ENCODE measurements at places on chromosomes 12 and 14. TPM values are rescaled to one million over a fixed set of nuclear protein-coding genes. Genes with fewer than 3 reads are reported as not detected.

The KRT78 gene
- 0.75 TPM for total RNA-seq

GRCh38 chr14:70558356-70558755 lies 23.6 kb upstream of the ADAM20 start:
- H3K27me3 ChIP-seq: no peaks in the 10 kb centered on the region
- no peak overlapping the region for H3K4me3 ChIP-seq
- DNase-seq: no peak
- H3K27ac ChIP-seq: no peak overlapping the region

GRCh38 chr12:97994746-97995484 lies 520.5 kb upstream of the TMPO start:
- no peaks in the 10 kb centered on the region for H3K36me3 ChIP-seq
- H3K4me1 ChIP-seq: peaks cover 7% of the 10 kb centered on the region
- no peak for DNase-seq
- no peak overlapping the region for H3K27ac ChIP-seq

GRCh38 chr12:127078577-127079350 lies 1188.2 kb upstream of the TMEM132C start:
- no peak overlapping the region for H3K4me3 ChIP-seq
- H3K27me3 ChIP-seq: no peaks in the 10 kb centered on the region
- peaks cover 7% of the 10 kb centered on the region for H3K4me1 ChIP-seq

Data from esophagus muscularis mucosa (tissue), 4 donors.